GM18507 (cell line): ENCODE measurements at places on chromosomes 6 and 20.

DNA sequence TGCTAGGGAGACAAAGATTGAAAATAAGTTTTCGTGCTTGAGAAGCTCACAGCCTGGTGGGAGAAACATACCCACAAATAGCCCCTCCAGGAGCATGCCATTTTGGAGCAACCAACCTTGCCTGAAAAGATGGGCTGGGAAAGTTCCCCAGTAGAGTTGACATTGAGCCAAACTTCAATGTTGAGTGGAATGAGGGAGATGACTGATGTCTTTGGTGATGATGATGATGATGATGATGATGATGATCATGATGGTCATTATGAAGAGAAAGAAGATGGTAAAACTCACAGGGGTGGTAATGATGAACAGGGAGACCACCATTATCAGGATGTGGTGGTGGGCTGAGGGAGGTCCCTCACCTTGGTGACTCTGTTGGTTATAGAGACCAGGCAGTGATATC lies 283.9 kb upstream of the RNF24 start:
- DNase-seq: no peak

DNA sequence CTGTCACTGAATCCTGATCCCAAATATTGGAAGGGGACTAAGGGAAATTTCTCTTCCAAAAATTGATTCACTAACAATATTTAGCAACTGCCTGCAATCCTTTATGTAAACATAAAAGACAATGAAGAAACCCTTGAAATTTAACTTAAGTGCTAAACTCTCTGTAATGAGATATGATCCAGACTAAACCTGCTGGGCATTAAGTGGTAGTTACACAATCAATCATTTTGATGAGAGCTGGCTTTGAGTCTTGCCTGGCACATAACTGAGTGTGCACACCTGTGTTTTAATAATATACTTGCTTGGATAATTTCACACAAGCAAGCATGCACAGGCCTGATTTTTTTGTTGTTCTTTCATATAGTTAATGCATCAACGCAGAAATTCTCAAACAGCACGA lies 9.8 kb upstream of the ZFP64 start:
- no peak for DNase-seq

- DNase-seq: no peak
Measured at GRCh38 chr20:25325073-25325472, 65.6 kb downstream of the ABHD12 start.

- no peak for DNase-seq
Measured at GRCh38 chr20:44395461-44396340, 40.2 kb downstream of the HNF4A start.

GRCh38 chr20:57229490-57229889 lies 37.0 kb downstream of the BMP7 start:
- DNase-seq: no peak

GRCh38 chr6:109610590-109610989 lies 80.4 kb downstream of the AK9 start:
- DNase-seq: no peak

DNA sequence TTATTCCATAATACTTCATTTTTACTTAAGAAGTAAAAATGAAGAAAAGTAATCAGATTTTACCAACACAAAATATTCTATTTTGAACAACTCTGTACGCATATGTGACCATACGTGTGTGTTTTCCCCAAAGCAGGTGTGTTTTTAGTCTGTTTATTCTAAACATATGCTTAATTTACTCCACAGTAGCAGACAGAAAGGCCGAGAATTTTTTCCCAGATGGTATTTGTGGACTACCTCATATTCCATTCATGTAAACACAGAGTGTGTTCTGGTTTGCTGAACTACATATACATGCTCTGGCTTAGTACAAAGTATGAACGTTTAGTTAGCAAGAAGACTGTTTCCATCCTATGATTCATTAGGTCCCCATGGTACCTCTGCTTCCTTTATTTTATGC lies 233.3 kb upstream of the RUNX2 start:
- DNase-seq: no peak

DNA sequence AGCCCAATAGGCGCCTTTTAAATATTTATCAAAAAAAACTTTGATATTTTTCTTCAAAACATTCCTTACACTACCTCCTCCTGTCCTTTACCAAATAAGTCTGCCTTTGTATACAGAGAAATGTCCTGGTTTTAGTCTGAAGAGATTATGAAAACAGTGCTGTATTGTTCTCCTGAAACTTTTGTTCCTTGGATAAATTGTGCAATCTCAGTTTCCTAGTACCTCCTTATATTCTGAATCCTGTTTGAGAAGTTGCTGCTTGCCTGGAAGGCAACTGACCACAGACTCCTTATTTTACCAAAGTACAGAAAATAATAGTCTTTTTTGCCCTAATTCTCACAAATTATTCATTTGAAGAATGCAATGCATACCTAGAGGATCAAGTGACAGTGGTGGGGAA lies 349.5 kb downstream of the EPHA7 start:
- no peak for DNase-seq

GRCh38 chr6:65398851-65399250 lies 308.2 kb downstream of the EYS start:
- no peak for DNase-seq

DNA sequence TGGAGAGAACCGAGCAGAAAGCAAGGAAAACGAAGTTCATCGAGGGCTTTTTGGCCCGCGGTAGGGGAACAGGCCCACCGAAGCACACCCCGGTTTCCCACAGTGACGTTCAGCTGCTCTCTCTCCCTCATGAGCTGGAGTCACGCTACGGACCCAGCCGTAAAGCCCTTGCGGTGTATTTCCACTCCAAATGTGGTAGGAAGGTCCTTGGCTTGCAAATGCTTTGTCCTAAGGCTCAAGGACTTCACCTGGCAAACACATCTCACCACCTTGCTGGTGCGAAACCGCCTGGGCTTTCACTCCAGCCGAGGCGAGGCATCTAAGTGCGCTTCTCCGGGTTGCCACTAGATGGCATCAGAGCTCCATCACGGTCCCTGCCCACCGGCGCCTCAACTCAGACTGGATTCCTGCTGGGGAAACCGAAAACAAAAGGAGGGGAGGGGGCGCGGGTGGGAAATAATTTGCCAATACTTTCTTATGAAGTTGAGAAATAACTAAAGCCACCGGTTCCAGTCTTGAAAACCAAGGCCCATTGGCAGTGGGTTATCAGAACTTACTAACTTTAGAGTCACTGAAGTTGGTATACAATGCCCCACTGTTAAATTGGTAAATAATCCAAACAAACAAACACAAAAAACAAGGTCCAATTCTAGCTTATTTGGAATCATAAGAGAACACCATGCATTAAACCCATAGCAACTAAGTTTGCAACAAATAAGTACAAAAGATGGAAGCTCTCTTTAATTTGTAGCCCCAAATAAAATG lies 13.4 kb upstream of the FOXC1 start:
- DNase-seq: peak; percentile 70

DNA sequence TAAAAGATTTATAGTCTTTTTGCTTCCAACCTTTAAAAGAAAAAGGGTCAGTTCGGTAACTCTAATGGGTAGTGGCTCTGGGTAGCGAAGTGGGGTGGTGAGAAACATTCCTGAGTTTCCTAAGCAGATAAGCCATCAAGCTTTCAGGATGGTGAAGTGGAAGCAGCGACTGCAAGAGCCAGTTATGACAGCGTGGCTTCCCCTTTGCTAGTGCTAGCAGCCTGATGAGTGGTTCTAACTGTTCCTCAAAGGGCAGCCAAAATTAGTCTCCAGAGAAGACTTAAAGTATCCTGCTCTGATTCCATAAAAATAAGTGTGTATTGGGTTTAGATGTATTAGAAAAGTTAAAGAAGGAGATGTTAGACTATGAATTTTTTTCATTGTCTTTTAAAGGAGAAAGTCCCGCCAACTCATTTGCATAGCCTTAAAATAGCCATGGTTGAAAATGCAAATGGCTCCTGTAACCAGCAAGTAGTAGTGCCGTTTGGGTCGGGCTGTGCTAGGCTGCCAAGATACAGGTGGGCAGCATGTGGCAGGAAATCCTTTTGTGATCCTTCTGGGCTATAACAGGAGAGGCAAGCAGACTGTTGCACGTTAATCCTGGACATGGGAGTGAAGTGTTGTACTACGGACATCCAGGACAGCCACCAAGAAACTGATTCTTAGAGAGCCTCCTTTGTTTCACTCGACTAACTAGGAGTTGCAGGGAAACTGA lies 18.0 kb downstream of the ELOVL2 start:
- DNase-seq: no peak

GRCh38 chr6:20492099-20492498 lies 42.2 kb upstream of the CDKAL1 start:
- DNase-seq: no peak

DNA sequence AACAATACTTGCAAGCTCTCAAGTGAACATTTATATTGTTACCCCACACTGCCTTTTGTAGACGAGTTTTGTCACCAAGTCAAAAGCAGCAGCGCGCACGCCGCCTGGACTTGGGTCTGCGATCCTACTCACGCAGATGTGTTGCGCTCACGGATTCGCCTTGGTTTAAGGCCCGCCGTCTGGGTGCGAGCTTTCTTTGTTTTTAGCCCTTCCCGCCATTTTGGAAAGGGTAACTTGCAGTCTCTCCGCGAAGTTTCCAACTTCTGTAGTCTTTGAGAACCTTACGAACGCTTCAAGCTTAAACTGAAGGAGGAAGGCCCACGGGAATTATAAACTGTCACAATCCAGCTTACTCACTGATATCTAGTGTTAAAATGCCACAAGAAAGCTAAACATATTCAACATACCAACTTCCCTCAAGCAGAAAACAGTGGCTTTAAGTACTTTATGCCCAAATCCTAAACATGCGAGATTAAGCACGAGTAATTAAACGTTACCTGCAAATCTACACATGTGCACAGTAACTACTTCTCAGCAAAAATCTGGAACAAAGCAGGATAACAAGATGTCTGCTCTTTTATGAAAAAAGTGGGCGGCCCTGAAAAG lies 80.4 kb upstream of the BTN3A2 start:
- DNase-seq: no peak

DNA sequence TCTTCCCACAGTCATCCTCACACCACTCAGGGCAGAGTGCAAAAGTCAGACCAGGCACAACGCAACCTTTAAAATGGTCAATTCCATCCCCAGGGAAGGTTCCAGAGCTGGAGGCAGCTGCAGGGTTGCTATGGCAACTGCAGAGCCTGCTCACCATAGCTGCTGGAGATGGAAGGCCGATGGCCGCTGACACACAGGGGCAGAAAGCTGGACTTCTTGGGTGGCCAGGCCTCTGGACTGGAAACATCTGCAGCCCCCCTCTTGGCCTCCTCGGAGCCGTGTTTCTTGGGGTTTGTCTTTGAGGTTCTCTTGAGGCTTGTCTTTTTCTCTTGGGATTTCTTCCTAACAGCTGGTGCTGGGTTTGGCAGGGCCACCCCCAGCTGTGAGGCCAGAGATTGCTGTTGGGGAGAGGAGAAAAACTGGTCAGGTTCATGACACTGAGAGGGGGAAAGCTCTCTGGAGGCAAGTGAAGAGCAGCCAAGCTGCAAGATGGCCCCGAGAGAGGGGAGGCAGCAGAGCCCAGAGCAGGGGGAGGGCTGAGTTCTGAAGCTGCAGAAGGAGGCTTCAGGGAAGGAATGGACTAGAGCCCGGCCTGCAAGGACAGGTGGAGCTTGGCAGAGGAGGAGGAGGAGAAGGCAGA lies 10.2 kb downstream of the BNIP5 start:
- no peak for DNase-seq

DNA sequence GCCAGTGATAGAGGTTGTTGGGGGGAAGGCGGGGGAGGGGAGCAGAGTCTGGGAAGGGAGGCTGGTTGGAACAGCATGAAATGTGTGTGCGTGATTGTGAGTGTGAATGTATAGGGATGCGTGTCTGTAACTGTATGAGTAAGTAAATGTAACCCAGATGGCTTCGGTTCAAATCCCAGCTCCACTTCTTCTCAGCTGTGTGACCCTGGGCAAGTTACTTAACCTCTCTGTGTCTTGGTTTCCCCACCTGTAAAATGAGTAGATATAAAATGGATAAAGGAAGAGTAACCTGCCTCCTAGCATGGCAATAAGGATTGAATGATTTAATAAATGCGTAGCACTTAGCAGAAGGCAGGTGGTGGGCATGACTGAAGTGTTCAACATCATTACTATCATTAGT lies 24.1 kb downstream of the MAFB start:
- DNase-seq: no peak

GRCh38 chr20:51335329-51335841 lies 207.1 kb downstream of the NFATC2 start:
- DNase-seq: no peak

DNA sequence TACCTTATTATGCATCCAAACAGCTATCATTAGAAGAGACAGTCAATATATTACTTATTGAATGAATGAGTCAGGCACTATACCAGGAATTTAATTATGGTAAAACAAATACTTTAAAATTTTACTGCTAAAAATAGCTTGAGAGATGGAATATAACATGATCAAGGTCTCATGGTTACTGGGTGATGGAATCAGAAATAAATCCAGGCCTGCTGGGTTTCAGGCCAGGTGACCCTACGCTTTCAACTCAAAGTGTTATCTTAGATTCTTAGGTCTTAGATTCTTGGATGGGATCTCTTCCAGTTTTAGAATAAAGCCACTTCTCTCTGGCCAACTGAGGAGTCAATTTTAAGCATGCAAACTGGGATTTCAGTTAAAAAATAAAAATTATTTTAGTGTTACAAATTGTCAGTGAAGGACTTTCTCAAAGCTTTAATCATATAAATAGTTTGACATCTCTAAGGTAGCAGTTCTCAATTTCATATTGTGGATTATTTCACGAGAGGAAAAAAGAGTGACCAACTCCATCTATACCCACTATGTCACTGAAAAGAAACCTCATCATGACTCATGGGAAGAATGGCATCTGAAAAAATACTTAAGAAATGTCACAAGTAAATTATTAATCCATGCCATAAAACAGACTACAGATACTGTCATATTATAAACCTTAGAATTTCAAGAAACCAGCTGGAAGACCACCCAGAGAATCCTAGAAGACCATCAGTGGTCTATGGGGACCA lies 283.4 kb upstream of the RUNX2 start:
- DNase-seq: no peak

GRCh38 chr6:44342052-44342451 lies 398 bp upstream of the SPATS1 start:
- no peak for DNase-seq

GRCh38 chr20:59438201-59438600 lies 137.8 kb downstream of the EDN3 start:
- no peak for DNase-seq

DNA sequence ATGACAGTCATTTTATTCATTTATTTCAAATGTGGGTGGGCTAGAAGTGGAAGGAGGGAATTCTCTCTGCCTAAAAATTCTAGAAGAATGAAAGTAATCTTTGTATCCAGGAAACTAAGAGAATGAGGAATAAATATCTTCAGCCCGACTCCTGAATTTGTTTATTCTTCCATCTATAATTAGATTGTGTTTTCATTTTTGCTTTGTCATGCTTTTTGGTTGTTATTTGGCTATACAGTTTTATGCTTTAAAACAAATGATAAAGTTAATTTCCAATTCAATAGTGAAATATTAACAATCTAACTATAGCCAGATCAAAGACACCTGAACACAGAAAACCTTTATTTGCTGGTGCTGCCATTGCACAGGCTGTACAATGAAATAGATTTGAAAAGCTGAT lies 521.3 kb downstream of the KIF16B start:
- DNase-seq: no peak

DNA sequence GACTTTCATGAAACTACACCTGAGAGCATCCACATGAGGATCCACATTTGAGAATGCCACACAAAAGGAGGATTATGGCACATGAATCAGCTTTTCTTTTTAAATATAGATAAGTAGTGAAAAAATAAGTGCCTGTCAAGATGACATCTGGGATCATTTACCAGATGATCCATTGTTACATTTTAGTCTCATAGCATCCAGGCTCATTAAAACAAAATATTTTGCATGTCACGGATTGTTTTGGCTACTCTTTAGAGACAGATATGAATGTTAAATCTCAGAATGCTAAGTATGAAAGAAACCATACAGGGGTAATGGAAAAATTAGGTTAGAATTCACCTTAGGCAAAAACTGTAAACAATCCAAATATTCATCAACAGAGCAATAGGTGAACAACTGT lies 66.7 kb downstream of the MYO6 start:
- no peak for DNase-seq
